ENCODE measurements at places on chromosomes 6 and 20.

DNA sequence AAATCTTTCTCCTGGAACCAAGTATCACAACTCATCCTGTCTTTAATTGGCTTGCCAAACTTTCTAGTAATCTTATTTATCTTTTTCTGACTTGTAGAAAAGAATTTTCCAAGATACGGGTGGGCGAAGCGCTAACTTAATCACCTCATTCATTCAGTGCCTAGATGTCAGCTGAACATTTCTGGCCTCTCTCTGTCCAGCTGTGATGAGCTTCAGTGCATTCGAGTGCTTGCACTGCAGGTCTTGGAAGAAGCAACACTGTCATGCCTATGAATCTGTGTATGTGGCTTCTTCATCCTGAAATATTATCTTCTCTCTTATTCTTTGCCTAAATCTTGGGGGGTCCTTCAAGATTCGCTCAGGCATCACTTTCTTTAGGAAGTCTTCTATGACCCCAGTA is 16.3 kb upstream of the ENPP1 start:
- peak; percentile 12 for DNase-seq

GRCh38 chr6:130520221-130520620 is 154.4 kb downstream of the TMEM200A start:
- no peak for DNase-seq

DNA sequence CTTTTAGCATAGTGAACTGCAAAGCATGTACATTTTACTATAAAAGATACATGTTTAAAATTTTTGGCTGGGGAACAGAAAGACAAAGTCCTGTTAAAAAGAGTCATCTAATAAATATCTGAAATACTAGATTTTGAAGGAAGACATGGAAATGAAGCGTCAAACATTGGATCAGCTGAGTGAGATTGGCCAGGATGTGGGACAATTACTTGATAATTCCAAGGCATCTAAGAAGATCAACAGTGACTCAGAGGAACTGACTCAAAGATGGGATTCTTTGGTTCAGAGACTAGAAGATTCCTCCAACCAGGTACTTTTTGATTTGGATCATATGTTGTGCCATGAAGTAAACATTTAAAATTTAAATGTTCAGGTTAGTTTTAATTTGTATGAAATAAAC is 162.3 kb downstream of the UTRN start:
- peak; percentile 8 for DNase-seq

GRCh38 chr6:116369964-116370759 is 585 bp upstream of the DSE start:
- peak; percentile 83 for DNase-seq

GRCh38 chr20:60024245-60024644 is 66.0 kb downstream of the CDH26 start:
- DNase-seq: no peak

DNA sequence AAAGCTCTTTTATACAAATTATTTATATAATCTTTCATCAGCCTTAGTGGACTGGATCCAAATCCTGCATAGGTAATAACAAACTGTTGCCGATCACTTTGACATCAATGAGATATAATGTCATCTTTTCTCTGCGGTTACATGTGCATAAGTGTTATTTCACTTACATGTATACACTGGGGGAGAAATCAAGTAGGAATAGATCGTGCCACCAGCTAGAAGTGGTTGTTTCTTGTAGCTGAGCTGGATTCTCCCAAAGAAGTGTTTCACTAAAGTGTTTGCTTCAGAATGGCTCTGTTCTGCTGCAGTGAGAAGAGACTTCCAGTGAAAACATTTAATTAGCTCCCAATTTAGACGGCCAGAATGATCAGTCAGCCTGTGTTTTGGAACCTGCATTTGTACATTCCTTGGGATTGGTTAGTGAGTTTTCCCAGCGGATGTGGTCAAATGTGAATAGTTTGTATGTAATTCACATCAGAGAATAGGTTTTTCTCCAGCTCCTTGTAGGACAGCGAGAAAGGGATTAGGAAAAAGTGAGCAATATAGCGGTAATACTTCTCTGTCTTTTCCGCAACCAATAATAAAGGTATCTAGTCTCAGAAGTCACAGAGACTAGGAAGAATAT is 163.1 kb upstream of the CCN2 start:
- no peak for DNase-seq

GRCh38 chr20:63434599-63435378 is 37.7 kb downstream of the KCNQ2 start:
- DNase-seq: peak; percentile 13

DNA sequence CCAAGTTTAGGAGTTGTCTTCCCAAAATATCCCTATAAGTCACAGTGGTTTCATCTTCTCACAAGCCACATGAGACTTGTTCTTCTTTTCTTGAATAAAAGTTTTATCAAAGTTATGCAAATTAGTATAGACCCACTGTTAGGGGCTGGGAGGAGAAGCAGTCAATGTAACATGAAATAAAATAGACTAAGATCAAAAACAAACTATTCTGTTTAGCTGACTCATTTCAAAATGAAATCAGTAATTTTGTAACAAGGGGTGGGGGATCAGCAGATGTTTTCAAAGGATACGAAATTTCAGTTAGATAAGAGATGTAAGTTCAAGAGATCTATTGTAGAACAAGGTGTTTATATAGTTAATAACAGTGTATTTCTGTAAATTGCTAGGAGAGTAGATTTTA is 339.6 kb upstream of the PRDM1 start:
- no peak for DNase-seq

- no peak for DNase-seq
Measured at GRCh38 chr20:57008217-57008616, 258.2 kb downstream of the BMP7 start.

DNA sequence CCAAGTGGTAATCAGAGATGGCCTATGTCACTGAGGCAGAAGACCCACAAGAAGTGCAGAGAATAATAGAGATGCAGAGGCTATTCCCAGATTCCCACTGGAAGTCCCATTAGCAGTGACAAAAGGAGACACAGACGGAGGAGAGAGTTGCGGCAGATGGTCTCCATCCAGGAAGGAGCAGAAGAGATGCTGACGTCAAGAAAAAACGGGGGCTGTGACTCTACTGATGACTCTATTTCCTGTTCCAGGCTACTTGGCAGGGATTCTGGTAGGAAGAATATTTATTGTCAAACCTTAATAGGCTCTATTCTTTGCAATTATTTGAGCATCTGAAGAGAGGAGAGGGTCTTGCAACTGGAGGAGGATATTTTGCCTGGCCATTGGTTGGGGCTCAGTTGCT is 246.0 kb upstream of the ECI2 start:
- no peak for DNase-seq

- peak; percentile 13 for DNase-seq
Measured at GRCh38 chr6:133033263-133033662, 207.9 kb upstream of the EYA4 start.

DNA sequence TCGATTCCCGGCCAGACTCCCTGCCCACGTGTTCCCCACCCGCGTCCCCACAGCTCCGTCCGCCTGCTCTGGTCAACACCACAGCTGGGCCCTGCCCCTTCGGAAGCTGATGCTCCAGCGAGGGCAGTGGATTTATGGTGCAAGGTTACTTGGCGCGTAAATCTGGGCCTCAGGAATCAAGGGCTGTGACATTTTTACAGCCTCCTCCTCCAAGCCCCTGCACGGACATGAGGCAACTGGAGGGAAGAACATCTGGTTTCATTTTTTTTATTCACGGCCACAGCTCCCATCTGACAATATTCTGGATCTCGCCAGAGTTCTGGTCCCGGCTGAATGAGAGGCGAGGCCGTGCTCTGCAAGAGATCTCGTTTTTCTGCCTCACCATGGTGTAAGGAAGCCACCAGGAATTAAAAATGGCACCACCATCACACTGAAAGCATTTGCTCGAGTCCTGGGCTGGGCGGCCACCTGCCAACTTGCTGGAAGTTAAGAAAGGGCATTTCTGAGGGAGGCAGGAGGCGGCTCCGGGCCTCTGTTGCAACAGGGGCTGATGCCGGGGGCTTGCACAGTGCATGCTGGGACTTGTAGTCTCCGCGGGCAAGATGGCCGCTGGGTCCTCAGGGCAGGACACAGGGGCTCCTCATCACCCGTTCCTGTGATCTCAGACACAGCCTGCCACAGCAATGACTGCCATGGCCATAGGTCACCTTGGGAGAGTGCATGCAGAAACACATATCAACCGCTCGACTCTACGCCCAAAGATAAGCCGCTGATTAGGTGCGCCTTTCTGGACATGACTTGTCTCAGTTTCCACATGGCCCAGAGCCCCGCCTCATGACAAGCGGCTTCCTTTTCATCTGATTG is 148.5 kb downstream of the LY86 start:
- peak; percentile 26 for DNase-seq

DNA sequence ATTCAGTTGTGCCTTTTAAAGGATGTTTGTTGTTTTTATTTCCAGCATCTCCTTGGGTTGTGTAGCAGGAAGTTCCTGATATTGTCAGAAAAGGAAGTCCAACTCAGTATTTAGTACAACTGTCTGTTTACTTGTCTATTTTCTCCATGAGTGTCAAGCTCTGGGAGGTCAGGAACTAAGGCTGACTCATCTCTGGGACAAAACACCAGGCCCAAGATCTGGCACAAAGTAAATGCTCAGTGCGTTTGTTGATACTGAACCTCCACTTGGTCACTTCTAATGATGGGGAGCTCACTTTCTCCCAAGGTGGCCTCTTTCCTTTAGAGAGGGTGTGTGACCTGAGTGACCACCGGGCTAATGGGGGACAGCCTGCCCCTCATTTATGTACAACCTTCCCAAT is 12.6 kb upstream of the PIGU start:
- DNase-seq: no peak

GRCh38 chr20:8151372-8151771 is 19.3 kb downstream of the PLCB1 start:
- DNase-seq: peak; percentile 37

- no peak for DNase-seq
Measured at GRCh38 chr20:24109537-24109936, 121.0 kb upstream of the GGTLC1 start.

- DNase-seq: no peak
Measured at GRCh38 chr6:3206339-3207015, 21.0 kb downstream of the TUBB2B start.

- DNase-seq: no peak
Measured at GRCh38 chr20:62494537-62494936, 18.7 kb upstream of the GATA5 start.

- DNase-seq: no peak
Measured at GRCh38 chr6:151205721-151206600, 33.8 kb upstream of the AKAP12 start.

- DNase-seq: no peak
Measured at GRCh38 chr6:22363166-22363713, 66.4 kb upstream of the PRL start.

All from astrocyte of the spinal cord (primary cell).